ENCODE measurements at places on chromosomes 11 and 22. TPM values are rescaled to one million over a fixed set of nuclear protein-coding genes. Genes with fewer than 3 reads are reported as not detected.

LMO1 gene
- polyA plus RNA-seq: not detected

NXPE1 gene
- not detected for polyA plus RNA-seq

MYO18B gene
- 0.02 TPM for polyA plus RNA-seq

PNPLA3 gene
- 5.3 TPM for polyA plus RNA-seq

GRCh38 chr11:92137747-92138146 is 86.9 kb upstream of the FAT3 start:
- DNase-seq: no peak

DNA sequence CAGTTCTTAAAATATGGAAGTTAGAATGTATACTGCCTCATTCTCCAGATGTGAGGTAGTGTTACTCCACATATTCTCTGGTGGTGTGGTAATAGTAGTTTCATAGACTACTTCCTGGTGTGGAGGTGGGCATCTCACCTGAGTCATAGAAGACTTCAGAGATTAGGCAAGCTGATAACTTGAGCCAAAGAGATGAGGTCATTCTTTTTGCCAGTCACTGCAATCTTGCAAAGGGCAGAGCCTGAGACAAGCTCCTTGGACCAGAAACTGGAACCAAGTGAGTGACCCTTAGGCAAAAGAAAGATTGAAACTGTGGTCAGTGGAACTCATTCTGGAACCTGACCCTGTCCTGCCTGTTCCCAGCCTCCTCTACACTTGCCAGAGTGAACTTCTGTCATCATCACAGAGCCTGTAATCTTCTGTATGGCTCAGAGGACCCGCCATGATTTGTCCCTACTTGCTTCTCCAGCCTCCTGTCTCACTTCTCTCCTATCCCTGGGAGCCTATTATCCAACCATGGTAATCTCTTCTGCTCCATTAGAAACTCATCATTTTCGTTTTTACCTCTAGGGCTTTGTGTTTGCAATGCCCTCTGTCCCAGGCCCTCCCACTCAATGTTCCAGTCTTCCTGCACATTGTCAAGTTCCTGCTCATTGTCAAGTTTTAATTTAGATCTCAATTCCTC is 10.6 kb upstream of the CCDC83 start:
- peak; percentile 11 for DNase-seq

- peak; percentile 22 for DNase-seq
Observed at GRCh38 chr11:4543561-4543960, 1.4 kb upstream of the OR52M1 start.

DNA sequence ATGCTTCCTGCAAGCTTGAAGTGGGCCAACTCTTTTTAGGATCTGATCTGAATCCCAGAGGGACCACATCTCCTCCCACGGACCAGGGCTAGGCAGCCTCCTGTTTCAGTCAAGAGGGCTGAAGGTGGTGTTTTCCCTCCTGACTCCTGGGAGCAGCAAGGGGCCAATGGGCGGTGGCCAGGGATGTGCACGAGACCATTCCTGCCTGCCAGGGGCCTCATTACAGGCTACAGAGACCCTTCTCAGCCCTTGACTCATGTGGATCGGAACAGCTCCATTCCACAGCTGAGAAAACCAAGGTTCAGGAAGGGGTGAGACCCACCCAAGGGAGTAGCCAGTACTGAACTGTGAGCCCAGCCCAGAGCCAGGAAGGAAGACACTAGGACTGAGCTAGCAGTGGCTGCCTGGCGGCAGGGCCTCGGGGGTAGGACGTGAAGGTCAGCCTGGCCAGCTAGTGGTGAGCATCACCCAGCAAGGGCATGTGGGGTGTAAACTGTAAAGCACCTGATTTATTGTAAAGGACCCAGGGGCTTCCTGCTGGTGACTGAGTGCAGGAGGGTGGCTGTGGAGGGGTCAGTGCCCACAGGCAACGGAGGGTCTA is 3.4 kb upstream of the P2RY6 start:
- no peak for DNase-seq

DNA sequence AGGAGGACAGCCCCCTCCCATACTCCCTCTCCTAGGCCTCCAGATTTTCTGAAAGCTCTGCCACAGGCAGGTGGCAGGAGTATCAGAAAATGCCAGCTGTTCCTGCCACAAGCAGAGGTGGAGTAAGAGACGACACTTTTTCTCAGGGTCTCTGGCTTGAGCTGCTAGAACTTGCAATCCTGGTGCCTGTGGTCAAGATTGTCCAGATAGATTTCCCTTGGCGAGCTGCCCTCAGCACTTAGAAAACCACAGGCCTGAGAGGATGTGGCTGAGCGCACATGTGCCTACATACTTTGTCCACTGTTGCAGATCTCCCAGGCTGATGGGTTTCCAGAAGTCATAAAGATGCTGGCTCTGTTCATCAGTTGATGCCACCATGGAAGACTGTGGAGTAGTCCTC is 65.7 kb upstream of the NAV2 start:
- no peak for DNase-seq
